ENCODE measurements at places on chromosomes 6 and 20.

DNA sequence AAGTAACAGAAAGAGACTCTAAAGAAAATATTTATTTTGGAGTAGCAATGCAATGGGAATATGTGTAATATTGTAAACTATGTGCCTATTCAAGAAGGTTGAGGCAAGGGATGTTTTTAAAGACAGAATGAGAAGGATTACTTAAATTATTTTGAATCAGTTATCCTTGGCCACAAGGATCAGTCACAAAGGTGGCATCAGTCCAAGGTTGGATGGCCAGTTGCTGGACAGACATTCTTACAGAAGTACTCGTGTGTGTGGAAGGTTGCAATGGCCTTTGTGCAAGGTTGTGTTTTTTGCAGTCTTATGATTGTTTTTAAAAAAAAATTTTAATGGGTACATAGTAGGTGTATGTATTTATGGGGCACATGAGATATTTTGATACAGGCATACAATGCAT is 2.0 kb downstream of the QRSL1 start:
- peak; percentile 13 for DNase-seq

DNA sequence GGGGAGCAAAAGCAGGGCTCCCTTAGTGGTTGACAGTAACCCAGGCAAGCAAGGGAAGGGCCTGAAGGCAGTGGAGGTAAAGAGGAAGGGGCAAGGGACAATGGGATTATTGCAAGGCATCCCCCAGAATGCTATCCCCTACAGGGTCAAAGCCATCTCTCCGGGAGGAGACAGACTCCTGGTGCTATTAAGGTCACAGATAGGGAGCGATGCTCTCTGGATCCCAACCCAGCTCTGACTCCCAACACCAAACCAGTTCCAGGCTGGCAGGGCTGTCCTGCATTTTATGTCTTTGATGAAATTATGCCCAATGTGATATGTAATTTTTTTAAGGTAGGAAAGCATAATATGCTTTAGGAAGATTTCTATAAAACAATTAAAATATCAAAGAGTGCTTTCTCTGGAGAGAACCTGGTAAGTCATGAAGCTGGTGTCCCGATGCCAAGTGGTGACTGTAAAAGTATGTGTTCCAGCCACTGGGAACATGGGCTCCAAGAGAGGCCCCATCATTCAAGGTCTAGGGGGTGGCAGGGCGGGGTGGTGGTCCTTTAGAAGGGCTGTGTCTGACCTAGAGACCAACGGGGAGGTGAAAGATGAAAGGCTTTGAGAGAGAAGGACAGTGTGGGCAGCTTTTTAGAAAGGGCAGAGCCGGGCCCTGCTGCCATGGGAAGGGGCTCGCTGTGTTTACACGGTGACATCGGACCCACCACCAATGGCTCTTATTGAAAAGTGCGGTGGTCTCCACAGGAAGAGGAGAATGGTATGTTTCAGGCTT is 276.5 kb downstream of the CDC5L start:
- DNase-seq, result no peak

DNA sequence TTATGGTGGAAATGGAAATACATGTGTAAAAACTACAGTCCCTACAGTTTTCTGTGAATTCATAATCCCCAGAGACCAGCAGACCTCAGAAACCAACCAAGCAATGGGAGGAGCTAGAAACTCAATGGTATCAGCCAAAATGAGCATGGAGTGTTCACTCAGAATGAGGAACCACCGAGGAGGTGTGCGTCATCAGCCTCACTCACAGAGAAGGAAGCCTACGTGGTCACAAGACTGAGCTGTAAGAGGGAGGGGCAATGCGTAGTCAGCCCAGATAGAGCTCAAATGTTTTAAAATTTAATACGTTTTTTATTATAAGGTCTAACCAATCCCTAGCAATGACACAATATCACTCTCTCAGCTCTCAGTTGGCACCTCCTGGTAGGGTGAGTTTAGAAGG is 17.4 kb downstream of the MYLK4 start:
- DNase-seq, result peak; percentile 23

GRCh38 chr6:23951691-23952090 is 174.3 kb upstream of the NRSN1 start:
- DNase-seq, result no peak

DNA sequence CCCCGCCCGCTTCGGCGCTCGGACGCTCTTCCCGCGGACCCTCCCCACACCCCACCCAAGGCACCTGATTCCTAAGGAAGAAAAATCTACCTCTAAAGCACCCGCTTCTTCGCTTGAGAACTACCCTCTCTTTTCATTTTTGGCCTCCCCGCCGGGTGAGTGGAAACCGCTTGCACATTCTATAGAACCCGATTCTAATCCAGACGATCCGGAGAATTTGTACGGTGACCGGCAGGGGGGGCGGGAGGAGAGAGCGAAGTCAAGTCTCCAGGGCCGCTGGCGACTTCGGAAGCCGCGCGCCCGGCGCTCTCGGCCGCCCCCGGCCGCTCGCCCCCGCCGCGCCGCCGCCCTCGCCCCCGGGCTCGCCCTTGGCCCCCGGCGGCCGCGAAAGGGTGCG is at the start of gene RBM24:
Gene RBM24 (plus strand): TSS at position 262 of the 397 bp plus-strand sequence. CDS start 221 bp downstream, outside the sequence.
- peak; percentile 79 for DNase-seq

DNA sequence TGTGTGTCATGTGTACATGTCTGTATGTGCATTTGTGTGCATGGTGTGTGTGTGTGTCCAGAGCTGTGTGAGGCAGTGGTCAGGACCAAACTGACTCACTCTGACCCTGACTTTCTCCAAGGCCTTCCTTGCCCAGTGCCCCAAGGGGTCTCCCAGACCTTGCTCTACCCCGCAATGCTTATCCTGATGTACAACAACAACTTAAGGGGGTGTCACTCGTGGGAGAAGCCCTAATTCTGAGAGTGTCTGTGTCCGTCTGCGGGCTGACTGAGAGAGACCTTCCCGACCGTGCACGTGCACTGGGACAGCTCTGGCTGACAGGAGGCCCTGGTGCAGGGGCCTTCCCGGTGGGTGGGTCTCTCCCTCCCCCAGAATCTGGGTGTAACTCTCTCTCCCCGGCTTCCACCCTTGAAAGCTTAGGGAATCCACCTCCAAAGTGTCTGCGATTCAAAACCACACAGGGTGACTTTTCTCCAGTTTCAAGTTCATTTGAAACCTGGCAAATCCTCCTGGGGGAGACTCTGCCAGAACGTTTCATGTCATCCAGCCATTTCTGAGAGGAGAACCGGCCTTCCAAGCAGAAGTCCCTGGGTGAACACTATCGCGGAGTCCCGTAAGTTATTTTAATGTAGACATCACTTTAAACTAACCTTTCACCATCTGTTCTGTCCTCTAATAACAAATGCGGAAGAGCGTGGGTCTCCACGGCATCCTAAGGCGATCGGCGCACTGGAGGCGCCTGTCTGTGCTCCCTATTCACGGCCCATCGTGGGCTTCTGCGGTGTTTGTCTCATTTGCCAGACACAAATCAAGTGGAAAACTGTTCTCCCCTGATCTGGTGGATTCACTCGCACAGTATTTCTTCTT is 225.5 kb downstream of the TAF4 start:
- DNase-seq, result no peak

GRCh38 chr6:161543684-161544309 is 269.9 kb upstream of the AGPAT4 start:
- no peak for DNase-seq

GRCh38 chr20:63048516-63049190 is 41.9 kb upstream of the BHLHE23 start:
- DNase-seq, result no peak

DNA sequence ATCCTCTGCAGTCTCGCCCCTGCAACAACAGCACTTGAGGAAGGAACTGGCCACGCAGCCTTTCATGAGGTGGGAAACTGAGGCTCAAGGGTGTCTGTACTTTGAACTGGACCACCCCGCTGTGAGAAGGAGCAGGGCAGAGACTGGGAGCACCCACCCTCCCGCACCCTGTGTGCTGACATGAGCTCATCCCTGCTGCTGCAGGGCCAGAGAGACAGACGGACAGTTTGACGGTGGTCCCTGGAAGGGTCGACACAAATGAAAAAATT is 16.9 kb upstream of the MRGBP start:
- no peak for DNase-seq

- no peak for DNase-seq
Observed at GRCh38 chr20:18984238-18985200, 170.9 kb downstream of the SCP2D1 start.

GRCh38 chr6:40477246-40478126 is 109.7 kb downstream of the LRFN2 start:
- no peak for DNase-seq

- no peak for DNase-seq
Observed at GRCh38 chr6:63584566-63584965, 12.3 kb downstream of the LOC128125822 start.

GRCh38 chr6:74000666-74001490 is 304.9 kb downstream of the CD109 start:
- DNase-seq, result peak; percentile 66

GRCh38 chr6:79895382-79896074 is 51.8 kb downstream of the ELOVL4 start:
- no peak for DNase-seq

GRCh38 chr6:167719920-167720319 is 106.8 kb upstream of the AFDN start:
- no peak for DNase-seq

- no peak for DNase-seq
Observed at GRCh38 chr6:83008626-83009025, 57.0 kb downstream of the UBE3D start.

DNA sequence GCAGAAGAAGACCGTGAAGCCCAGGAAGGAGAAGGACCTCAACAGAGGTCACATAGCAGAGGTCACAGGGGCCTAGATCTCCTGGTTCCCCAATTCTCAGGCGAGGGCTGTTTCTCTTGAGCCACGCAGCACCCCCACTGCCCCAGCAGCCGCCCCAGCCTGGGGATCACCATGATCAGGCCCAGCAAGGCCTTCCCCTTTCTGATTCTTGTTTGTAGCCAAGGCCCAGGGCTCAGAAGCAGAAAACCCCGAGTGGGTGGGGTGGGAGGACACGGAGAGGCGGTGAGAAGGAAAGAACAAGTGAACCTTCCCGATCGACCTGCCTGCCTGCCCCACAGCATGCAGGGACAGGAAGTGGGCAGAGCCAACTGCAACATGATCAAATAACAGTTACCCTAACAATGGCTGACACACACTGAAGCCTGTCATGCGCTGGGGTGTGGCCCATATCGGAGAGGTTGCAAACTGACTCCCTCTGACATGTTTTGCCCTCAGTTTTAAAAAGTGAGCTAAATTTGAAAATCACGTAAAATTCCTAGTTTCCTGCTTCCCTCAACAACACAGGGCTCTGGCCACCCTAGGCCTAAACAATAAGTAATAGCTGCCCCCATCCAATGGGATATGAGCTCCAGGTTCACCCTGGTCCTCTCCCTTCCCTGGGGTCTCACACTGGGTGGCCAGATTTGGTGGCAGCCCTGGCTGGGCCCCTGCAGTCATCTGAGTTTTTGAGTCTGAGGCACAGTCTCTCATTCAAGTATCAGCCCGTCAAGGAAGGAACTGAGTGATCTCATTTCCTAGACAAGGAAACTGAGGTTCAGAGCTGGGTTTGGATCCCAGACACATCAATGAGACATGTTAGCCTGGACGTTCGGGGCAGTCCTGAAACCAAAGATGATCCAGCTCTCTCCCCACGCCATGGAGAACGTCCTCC is 6.5 kb downstream of the PEDS1 start:
- peak; percentile 43 for DNase-seq

- DNase-seq, result peak; percentile 82
Observed at GRCh38 chr6:75204959-75205775, 686 bp downstream of the COL12A1 start.

DNA sequence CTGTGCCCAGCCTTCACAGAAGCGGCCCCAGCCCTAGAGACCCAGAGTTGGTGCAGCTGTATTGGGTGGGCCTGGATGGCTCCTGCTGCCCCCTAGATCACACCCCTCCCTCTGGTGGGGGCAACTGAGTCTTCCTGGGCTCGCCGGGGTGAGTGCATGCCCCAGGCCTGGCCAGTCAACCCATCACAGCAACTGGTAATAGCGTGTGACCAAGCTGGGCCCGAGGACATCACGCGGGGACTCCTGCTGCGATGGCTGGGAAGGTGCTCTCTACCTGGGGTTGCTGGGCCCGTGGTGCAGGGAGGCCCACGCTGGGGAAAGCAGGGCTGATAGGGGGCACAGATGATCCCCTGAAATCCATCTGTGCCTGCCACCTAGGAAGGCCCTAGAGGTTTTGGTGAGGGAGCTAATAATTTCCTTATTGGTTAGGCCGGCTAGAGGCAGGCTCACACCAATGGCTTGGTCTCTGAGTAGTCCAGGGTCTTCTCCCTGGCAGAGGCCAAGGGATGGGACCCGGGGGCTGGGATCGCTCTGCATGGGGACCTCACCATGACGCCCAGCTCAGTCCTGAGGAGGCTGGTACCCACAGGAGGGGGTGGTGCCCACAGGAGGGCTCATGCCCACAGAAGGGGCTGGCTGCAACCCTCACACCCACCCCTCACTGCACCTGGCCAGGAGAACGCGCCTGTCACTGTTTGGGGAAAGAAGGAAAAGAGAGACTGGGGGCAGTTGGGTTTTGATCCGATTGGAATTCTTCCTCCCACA is 103.9 kb downstream of the ASXL1 start:
- DNase-seq, result no peak

DNA sequence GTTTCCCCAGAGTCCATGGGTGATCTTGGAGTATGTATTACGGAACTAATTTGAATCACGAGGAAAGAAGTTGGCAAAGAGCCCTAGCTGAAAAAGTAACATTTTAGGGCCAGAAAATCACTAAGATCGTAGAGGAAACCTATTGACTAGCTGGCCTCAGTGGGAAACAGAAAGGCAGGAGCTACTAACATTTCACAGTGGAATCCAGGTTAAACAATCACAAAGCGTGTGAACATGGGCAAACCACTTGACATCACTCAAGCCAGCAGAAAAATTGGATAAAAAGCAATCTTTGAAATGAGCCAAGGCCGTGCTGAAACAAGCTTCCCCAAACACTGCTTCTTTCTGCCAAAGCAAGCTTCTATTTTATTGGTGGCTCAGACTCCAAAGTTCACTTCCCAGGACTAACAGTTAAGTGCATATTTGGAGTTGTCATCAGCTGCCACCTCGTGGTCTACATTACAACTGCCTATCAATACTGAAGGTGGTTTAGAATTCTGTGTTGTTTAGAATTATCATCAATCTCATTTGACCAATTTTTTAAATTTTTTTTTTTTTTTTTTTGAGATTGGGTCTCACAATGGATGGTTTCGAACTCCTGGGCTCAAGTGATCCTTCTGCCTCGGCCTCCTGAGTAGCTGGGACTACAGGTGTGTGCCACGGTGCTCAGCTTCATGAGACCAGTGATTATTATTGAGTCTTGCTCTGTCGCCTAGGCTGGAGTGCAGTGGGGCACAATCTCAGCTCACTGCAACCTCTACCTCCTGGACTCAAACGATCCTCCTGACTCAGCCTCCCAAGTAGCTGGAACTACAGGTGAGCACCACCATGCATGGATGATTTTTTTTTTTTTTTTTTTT is 10.6 kb downstream of the RPS10 start:
- DNase-seq, result peak; percentile 65
